ENCODE measurements at places on chromosomes 3 and 15.

DNA sequence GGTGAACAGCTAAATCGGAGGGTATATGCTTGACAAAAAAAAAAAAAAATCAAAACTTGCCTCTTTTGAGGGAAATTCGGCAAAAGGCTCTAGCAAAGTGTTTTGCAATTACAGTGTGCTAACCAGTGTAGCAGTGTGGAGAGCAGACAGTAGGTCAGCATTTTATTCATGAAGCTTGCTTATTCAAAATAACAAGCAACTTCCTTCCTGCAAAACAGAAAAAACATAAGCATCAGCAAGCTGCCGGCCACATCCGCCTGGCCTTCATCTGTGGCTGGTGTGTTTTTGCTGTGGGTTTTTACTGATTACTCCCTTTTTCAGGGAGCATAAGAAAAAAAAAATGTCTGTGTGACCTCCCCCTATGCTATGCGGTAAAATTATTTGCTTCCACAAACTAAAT lies 434.1 kb downstream of the OCA2 start:
- DNase-seq, result no peak

GRCh38 chr3:168248383-168249204 lies 152.9 kb upstream of the GOLIM4 start:
- no peak for DNase-seq

- no peak for DNase-seq
These were observed 449.7 kb upstream of the ALCAM start for GRCh38 chr3:104916971-104917370.

GRCh38 chr3:143924522-143925285 lies 46.9 kb upstream of the DIPK2A start:
- DNase-seq, result no peak

DNA sequence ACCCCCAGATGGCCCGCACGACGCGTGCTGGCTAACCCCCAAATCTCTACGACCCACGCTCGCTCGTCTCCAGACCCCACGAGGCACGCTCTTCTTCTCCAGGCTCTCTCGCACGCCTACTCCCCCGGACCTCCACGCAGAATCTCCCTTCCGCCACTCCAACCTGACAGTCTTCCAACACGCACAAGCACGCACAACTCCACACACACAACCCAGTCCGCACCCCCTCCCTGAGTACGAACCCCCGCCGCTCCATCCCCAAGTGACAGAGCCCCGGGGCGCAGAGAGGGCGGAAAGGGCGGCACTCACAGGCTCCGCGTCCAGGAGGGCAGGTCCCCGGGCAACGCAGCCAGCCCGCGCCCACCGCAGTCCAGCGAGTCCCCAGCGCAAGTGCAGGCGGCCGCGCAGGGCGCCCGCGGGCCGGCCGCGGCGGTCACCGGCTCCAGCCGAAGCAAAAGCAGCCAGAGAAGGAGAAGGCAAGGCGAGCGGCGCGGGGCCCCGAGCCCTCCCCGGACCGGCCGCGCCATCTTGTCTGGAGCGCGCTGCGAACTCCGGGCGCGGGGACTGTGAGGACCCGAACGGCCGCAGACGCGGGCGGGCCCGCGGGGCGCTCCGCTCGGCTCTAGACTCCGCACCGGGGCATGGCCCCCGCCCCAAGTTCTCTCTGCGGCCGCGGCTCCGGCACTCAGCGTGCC lies 794 bp downstream of the LRIG1 start:
- DNase-seq, result no peak

- DNase-seq, result no peak
These were observed 114.7 kb upstream of the FRMD4B start for GRCh38 chr3:69500604-69501003.

DNA sequence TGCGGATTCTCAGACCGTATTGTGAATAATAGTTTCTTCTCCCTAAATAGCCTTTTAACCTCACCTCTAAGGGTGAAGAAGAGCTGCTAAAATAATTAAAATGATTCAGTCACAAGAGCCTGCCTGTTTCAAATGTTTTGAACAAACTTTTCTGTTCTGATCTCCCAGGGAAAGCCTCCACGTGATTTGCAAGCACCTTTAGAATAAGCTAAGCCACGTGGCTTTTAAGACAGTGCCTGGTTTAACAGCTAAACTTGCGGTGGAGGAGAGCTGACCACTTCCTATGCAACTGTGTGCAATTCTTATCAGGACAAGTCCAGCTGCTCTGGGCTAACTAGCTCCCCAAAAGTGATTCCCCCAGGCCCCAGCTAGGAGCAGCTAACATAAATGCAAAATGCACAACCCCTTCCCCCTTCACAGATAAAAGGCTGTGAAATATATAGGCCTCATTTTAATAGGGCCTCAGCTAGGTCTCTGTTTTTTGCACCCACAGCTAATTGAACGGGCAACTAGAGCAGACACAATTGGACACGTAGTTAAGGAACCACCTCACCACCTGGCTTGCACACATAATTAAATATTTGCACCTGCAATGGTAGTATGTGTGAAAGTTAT lies 401.2 kb upstream of the NR2F2 start:
- no peak for DNase-seq

DNA sequence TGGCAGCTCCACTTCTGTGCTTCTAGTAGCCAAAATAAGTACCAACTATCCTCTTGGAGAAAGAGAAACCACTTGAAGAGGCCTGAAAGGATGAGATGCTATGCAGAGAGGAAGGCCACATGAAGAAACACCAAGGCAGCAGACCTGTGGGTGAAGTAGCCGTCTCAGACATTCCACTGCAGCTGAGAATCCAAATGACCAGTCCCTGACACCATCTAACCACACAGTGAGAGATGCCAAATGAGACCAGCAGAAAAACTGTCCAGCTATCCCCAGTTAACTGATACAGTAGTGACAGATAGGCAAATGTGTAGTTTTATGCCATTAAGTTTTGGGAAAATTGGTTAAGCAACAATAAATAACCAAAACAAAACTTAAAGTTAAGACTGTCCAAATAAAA lies 47.9 kb upstream of the ZSCAN2 start:
- DNase-seq, result no peak

DNA sequence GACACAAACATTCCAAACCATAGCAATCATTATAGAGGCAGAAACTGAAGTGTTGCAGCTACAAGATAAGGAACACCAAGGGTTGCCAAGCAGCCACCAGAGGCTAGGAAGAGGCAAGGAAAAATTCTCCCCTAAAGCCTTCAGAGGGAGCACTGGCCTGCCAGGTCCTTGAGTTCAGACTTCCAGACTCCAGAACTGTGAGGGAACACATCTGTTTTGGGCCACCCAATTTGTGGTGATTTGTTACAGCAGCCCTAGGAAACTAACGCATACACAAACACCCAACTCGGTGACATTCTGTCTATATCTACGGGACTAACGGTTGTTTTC lies 54.6 kb downstream of the MB21D2 start:
- DNase-seq, result no peak

DNA sequence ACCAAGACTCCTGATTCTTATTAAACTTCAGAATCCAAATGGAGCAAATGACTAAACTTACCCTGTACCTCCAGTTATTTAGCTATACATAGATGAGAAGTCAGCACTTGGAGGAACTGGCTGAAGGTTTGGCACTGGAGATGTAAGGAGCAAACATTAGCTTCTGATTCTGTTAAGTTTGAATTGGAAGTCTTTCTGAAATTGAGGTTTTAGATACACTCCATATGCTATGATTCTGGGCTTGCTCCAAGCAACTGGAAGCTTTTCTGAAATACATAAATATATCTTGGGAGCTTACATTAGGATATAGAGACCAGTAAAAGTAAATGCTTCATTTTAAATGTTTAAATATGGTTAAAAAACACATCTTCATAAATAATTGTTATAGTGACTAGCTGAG lies 333.7 kb downstream of the EPHA3 start:
- DNase-seq, result no peak

DNA sequence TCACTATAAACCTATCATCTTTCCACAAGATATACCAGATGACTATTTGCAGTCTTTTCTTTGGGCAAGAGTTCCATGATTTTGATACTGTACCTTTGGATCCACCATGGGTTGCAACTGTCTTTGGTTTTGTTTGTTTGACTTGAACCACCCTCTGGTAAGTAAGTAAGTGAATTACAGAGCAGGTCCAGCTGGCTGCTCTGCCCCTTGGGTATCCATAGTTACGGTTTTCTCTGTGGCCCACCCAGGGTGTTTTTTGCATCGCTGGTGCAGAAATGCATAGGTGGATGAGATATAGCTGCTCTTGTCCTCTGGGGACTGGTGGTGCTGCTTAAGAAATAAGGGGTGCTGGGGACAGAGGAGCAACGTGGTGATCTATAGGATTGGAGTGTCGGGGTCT lies 33.8 kb downstream of the CHDH start:
- DNase-seq, result no peak

DNA sequence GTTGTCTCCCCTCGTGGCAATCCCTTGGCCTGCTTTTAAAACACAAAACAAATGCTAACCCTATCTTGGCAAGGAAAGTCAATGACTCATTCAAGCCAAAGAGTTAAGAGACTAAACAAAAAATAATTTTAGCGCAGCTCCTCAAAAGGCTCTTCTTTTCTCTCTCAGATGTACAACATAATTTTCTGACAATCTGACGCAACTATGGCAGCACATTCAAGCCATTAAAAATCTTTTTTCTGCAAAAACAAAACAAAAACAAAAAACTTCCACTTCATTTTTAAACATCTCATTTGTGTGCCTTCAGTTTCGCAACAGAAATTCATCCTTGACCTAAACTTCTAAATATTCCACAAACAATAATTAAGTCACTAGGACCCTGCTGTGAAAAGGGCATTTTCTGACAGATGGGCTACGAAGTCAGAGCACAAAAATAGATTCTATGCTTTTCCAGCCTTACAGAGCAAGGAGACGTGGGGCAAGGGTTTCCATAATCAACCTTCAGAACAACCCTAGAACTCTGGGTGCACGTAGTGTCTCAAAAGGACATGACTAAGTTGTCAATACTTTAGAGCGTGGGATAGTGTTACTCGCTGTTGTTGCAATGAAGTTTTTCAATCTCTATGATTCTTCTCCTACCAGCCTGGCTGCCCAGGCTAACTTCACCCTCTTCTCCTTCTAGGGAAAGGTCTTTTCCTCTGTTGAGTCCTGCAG lies 84.3 kb downstream of the MB21D2 start:
- no peak for DNase-seq

- no peak for DNase-seq
These were observed 8.7 kb upstream of the VIPR1 start for GRCh38 chr3:42493798-42494151.

GRCh38 chr3:150762662-150763121 lies 277 bp downstream of the SIAH2 start:
- no peak for DNase-seq

- no peak for DNase-seq
These were observed 165.6 kb downstream of the SERPINI1 start for GRCh38 chr3:167901138-167901537.

DNA sequence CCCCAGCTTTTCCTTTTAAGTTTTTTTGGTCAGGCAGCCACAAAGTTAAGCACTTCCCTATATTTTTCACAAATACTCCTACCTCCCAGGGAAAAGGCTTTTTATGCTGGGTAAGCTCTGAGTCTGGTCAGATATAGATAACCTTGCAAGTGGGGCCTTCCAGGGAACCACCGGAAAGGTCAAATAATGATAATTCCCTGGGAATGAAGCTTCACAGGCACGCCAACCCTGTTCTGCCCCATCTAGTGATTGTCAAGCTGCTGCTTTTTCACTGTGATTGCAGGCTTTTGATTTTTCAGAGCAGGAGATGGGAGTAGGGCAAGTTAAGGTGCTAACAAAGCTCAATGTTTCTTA lies 121.0 kb downstream of the ZNF609 start:
- DNase-seq, result no peak

DNA sequence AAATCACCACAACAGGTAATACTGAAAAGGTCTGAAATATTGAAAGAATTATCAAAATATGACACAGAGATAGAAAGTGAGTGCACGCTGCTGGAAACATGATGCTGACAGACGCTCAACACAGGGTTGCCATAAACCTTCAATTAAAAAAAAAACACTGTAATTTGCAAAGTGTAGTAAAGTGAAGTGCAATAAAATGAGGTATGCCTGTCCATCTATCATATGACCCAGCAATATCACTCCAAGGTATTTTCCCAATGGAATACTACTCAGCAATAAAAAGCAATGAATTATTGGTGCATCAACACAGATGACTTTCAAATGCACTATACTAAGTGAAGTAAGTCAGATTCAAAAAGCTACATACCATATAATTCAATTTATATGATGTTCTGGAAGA lies 47.6 kb upstream of the SLC12A8 start:
- DNase-seq, result no peak

- DNase-seq, result peak; percentile 62
These were observed 39.0 kb downstream of the IL12A start for GRCh38 chr3:160027541-160028195.

DNA sequence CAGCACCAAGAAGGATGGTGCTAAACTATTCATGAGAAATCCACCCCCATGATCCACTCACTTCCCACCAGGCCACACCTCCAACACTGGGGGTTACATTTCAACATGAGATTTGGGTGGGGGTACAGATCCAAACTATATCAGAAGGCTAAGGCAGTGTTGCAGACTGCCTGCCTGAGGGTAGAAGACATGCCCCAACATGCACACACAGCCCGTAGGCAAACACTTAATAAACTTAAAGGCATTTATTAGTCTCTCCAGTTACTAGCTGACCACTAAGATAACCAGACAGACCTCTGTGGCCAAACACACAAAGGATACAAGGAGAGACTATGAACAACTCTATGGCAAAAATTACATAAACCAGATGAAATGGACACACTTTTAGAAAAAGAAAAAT lies 10.2 kb downstream of the FAM162A start:
- DNase-seq, result no peak

DNA sequence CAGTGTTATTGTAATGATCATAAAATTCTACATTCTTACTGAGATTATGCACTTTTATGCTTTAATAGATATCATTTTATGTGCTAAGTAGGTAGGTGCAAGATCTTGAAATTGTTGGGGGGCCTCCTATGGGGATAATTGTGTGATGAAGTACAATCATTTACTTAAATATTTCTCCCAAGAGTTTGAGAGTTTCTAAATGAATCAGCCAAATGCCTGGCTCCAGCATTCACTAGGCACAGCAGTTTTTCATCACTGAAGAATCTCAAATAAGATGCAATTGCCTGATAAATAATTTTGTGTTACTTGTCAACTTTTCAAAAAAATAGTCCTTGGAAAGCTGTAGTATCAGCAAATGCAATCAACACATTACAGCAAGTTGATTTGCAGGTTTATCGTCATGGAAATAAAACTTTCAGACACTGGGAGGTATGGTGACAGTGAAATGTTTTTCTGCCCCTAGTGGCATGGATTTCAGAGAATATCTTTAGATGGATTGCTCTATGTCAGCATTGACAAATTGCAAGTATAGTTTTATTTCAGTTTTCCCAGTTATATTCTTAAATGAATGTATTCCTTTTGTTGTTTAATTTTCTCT lies 167.1 kb downstream of the NEK11 start:
- no peak for DNase-seq

- DNase-seq, result no peak
These were observed 298 bp downstream of the BCL2L10 start for GRCh38 chr15:52112203-52112750.
